ENCODE measurements at places on chromosomes 16 and 17.

GRCh38 chr17:30838202-30838807, 6.5 kb downstream of the ATAD5 start:
- DNase-seq = no peak

- DNase-seq = no peak
These were observed 7.0 kb upstream of the NT5C start for GRCh38 chr17:75138519-75138918.

- no peak for DNase-seq
These were observed 34.8 kb upstream of the FBXO47 start for GRCh38 chr17:39001703-39002637.

DNA sequence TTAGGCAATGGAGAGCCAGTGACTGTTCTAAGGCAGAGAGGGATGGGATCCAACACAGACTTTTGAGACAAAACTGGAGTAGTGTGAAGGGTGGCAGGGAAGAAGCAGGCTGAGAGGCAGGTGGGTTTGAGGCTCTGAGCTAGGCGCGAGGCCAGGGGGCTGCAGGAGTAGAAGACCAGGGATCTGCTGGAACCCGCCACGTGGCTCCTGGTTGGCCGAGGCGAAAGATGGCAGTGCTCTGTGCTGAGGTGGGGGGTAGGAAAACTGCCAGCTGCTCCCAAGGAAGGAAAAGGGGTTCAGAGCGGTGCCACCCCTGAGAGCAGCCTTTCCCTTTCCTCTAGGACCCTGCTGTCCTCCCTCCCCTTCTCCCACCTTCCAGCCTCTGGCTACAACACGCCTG, 5.6 kb downstream of the CD300LG start:
- DNase-seq = no peak

DNA sequence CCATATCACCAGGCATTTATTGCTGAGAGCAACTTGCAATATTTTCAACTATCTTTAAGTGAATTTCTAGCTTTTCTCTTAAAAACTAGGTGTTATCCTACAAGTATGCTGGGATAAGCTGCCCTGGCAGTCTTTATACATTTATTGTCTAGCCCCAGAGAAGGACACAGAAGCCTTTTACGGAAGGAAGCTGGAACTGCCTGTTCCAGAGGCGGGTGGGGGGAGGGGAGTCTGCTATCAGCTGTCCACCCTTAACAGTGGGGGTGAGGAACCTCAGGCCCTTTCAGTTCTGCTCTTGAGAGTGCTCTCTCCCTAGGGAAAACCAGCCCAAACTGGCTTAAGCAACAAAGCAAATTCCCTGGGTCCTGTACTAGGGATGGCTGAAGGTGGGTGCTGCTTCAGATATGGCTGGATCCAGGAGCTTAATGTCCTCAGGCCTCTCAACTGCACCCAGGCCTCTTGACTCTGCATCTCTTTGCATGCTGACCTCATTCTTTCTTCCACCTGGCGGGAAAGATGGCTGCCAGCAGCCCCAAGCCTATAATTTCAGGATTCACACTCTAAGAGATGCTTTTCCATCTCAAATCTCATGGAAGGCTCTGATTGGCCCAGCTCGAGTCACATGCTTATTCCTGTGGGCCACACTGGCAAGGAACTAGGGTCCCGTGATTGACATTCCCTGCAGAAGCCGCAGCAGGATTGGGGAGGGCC, 16.6 kb downstream of the NAGPA start:
- no peak for DNase-seq

GRCh38 chr16:77290451-77291115, 91.4 kb downstream of the SYCE1L start:
- DNase-seq = no peak

DNA sequence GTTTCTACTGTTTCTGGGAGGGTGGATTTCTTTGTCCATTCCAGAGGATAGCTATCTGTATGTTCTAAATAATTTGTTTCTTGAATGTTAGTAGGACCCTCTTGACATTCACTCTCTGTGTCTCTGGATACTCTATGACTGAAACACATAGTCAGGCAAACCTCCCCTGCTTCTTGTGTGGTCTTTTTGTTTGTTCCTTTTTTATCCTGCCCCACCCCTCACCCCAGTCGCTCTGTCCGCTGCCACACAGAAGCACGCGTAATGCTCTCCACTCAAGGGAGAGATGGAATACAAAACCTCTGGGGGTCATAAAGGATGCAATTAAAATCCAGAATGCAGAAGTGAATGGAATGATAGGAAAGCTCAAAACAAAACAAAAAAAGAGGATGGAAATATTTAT, 253.1 kb downstream of the RBFOX1 start:
- no peak for DNase-seq

DNA sequence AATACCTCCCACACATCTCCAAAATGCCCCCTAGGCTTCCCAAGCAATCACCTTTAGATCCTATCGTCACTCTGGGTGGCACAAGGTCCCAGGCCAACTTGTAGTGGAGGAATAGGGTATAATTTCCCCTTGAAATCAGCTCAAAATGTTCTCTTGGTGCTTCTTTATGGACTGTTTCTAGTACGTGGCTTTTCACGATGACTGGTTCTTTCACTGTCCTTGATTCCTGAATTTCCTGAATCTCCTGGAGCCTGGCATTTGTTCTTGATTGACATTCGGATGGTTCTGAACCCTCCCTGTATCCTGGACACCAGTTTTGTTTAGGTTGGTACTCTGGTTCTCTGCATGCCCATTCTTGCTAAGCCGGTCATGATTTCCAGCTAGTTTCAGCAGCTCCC, 6.9 kb upstream of the VPS53 start:
- DNase-seq = no peak

DNA sequence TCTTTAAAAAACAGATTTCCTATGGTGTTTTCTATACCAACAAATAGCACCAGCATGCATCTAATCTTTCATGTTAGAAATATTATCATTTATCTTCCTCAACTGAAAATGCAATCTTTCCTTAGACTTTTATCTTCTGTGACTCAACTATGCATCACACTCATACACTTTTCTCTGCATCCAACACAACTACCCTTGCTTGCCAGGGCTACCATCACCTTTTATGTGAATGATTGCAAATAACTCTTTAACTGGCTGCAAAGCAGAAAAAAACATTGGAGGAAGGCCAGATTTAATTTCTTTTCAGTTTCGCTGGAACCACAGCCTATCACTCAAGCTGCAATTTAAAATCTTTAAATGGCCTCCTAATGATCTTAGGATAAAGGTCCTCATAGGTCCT, 212.9 kb downstream of the CDH8 start:
- no peak for DNase-seq

DNA sequence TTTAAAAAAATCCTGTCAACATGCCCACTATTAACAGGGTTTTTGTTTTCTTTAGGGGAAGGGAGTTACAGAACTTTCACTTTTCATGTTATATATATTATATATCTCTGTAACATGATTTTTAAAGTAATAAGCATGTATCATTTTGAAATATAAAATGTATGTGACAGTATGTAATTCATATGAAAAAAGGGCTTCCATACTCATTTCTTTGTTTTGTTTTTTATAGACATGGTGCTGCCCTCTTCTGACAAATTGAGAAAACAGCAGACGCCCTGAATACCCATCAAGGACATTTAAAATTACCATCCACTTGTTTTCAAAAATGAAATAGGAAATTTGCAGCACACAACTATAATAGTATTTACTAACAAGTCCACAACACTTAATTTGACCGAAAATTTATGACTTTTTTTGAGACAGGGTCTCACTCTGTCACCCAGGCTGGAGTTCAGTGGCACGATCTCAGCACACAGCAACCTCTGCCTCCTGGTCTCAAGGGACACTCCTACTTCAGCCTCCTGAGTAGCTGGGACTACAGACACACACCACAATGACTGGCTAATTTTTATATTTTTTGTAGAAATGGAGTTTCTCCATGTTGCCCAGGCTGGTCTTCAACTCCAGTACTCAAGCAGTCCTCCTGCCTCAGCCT, 30.4 kb downstream of the CFDP1 start:
- DNase-seq = no peak

DNA sequence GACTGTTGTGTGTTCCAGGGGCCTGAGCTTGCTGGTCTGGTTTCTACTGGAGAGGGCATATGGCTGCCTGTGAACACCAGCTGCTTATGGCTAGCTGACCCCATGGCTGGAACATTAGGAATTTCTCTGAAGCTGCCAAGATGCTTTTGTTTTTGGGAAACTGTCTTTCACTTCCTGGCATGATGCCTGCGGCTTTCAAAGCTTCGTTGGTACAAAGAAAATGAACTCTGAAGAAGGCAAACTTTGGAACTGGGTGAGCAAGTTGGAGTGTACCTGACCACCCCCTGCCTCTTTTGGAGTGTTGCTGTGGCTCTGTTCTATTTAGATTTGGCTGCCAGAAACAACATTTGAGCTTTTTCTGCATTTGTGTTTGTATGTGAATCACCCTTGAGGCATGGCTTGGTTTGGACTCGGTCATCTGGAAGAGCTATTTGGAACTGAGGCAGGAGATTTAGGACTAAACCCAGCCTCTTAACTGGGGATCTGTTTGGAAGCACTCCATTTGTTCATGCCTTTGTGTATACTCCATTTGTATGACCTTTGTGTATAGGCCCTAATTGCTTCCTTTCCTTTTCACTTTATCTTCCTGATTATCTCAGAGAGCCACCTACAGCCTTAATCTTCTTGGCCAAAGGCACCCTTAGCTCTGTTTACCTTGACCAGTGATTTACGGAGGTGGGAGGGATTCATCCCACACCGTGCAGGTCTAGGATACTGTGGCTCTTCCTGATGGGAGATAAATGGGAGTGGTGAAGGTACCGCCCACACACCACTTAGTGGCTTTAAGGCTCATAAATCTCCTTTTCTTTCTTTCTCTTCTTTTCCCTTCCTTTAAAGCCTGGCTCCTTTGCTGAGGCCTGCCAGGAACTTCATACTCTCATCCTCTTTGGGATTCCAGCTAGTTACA, 7.3 kb upstream of the CPHXL start:
- no peak for DNase-seq

- DNase-seq = no peak
These were observed 1.7 kb upstream of the MRM1 start for GRCh38 chr17:36599546-36600250.

GRCh38 chr16:17696616-17697015, 225.9 kb upstream of the XYLT1 start:
- DNase-seq = no peak

GRCh38 chr16:529012-529575, 1.6 kb downstream of the CAPN15 start:
- DNase-seq = no peak

- DNase-seq = no peak
These were observed 13.6 kb downstream of the USP36 start for GRCh38 chr17:78826836-78827509.

GRCh38 chr17:21210411-21211076, 3.4 kb downstream of the TMEM11 start:
- DNase-seq = no peak

DNA sequence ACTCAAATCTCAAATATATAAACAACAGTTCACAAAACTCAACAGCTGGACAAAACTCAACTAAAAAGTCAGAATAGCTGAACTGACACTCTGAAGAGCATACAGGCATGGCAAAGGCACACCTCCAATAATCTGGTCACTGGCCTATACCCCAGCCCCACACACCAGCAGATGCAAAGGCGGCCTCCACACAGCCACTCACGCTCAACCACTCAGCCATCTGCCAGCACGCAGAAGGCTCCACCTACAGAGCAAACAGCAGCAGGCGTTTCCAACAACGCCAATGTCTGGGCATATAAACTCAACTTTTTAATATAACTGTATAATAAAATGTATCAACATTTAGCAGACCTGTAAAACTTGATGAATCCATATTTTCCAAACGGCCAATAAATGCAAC, 17.2 kb downstream of the USP7 start:
- no peak for DNase-seq

DNA sequence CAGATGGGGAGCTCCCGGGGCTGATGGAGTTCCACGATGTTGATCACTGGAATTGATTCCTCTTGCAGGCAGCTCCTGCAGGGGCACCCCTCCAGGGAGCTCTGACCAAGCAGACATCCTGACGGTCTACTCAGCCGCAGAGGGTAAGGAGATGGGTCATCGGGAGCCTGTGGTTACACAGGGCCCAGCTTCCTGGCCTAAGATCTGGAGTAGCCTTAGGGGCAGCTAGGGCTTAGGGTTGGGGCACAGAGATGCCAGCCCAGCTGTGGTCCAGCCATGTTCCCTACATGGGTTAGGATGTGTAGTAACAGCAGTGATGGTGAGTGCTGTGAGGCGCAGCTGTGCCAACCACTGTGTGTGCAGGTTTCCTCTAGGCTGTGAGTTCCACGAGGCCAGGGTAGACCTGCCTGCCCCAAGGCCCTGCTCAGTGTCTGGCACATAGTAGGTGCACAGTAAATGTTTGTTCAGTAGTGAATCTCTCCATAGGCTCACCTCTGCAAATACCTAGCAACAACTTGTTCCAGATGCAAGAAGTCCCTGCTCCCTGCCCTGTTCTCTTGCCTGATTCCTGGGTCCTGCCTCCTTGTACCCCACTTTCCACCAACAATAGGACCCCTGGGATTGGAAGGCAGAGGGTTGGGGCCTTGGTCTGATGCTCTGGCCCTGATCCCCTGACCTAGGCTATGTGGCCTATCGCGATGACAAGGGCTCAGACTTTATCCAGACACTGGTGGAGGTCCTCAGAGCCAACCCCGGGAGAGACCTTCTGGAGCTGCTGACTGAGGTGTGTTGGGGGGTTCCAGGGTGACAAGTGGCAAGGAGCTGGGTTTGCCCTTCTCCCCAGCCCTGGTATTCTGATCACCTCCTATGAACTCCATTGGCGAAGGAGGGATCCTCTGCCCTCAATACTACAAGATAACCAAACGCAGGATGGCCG, 13.7 kb downstream of the ZNF213 start:
- no peak for DNase-seq

DNA sequence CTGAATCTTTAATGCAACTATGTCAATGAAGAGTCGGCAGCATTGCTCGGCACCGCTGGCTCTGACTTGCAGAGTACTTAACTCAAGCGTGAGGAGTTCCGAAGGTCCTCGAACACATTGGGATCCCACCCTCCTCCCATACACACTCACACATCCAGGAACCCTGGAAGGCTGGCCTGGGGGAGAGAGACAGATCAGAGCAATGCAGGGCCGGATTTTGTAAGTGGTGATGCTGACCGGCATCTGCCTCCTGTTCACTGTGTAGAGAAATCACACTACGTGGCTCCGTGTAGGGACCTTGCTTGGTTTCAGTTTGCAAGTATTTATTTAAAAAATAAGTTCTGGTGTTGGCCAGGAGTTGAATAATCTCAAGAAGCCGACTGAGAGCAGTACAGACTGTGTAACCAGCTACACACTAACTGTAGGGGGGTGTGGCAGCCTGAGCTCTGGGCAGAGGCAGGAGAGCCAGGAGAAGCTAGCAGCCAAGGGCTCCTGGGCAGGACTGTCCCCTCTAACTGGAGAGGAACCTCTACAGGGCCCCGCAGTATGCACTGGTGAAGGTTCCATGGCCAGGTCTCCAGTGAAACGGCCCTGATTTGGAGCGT, 190.2 kb upstream of the TNRC6C start:
- DNase-seq = no peak
